ENCODE measurements at places on chromosomes 2 and 18.

DNA sequence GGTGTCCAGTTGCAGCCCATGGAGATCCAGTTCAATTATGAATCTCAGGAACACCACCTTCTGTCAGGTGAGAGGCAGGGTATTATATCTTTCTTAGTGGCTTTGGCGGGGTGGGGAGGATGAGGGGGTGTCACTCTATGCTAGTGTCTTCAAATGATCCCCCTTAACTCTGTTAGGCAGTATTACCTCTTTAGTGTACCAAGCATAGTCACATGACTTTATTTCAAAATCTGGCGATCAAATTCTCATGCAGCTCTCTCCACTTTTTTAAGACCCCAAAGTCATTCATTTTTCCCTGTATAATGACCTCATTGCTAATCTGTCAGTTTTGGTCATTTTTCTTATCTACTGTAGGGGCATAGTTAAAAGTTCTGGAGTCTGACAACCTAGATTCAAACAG lies 1.1 kb upstream of the ZSCAN30 start:
- no peak for DNase-seq

DNA sequence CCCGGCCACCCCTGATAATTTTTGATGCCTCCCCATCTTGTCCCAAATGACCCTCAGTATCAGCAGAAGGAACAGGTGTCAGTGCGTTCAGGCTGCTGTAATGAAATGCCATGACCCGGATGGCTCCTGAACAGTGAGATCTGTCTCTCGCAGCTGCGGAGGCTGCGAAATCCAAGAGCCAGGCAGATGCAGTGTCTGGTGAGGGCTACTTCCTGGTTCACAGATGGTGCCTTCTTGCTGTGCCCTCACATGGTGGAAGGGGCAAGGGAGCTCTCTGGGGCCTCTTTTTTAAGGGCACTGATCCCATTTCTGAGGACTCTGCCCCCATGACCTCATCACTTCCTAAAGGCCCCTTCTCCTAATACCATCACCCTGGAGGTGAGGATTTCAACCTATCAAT lies 152.2 kb downstream of the TWIST2 start:
- no peak for DNase-seq

DNA sequence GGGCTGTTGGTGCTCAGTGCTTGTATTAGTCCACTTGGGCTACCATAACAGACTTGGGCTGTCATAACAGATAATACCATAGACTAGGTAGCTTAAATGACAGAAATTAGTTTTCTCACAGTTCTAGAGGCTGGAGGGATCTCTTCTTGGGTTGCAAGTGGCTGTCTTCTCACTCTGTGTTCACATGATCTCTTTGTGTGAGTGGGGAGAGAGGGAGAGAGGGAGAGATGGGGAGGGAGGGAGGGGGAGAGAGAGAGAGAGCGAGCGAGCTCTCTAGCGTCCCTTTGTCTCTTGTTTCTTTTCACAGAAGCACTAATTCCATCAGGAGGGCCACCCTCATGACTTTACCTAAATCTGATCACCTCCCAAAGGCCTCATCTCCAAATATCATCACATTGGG lies 4.5 kb upstream of the XRCC5 start:
- no peak for DNase-seq

GRCh38 chr2:134788417-134788816 lies 50.0 kb upstream of the ACMSD start:
- DNase-seq: no peak

DNA sequence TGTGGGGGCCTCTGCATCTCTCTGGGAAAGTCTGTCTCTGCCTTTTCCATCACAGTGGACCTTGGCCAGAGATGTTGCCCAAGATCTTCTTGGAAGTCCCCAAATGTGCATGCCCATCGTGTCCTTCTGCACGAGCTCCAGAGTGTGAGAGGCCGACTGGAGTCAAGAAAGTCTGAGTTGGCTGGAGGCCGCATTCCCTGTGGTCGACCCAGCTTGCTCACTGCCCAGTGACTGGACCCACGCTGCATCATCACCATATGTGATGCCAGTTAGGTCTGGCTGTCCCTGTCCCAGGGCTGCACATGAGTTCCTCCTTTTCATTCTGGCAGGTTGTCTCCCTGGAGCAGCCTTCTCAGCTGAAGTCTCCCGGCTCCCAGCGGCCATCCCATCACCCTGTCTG lies 93.8 kb downstream of the ARL4C start:
- DNase-seq: no peak

All from NCI-H1694 (cell line).